ENCODE measurements at places on chromosomes 1 and 21.

- no peak for DNase-seq
Observed at GRCh38 chr1:20322825-20323612, 32.3 kb downstream of the VWA5B1 start.

GRCh38 chr21:33199100-33199464 lies 30.7 kb upstream of the IFNAR2 start:
- no peak for DNase-seq

DNA sequence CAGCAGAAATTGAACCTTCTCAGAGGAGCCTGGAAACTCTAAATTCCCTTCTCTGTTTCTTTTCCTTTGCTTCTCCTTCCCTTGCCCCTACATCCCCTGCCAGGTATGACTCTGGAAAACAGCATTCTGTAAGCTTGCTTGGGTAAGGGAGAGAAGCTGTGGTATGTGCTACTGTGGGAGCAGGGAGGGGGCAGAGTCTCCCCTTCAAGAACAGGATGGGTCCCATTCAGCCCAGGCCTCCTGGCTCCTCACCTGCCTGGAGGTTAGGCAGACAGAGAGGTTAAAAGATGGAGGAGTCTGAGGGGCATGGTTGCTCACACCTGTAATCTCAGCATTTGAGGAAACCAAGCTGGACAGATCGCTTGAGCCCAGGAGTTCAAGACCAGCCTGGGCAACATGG lies 40.6 kb upstream of the UBE2U start:
- DNase-seq: no peak

DNA sequence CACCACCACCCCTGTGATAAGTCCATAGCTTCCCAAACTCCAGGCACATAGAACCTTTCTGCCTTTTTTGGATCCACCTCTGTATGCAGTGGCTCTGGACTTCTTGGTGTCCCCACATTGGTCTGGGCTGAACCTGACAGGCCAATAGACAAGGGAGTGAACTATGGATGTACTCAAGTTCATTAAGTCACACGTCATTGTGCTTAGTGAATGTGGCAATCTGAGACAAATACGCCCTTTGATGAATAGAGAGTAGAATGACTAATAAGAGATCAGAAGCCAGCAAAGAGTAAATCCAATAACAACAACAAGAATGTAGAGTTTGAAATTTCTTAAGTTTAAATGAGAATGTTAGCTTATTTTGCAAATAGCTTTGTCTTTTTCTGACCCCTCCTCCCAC lies 114.8 kb downstream of the ST6GALNAC3 start:
- no peak for DNase-seq

DNA sequence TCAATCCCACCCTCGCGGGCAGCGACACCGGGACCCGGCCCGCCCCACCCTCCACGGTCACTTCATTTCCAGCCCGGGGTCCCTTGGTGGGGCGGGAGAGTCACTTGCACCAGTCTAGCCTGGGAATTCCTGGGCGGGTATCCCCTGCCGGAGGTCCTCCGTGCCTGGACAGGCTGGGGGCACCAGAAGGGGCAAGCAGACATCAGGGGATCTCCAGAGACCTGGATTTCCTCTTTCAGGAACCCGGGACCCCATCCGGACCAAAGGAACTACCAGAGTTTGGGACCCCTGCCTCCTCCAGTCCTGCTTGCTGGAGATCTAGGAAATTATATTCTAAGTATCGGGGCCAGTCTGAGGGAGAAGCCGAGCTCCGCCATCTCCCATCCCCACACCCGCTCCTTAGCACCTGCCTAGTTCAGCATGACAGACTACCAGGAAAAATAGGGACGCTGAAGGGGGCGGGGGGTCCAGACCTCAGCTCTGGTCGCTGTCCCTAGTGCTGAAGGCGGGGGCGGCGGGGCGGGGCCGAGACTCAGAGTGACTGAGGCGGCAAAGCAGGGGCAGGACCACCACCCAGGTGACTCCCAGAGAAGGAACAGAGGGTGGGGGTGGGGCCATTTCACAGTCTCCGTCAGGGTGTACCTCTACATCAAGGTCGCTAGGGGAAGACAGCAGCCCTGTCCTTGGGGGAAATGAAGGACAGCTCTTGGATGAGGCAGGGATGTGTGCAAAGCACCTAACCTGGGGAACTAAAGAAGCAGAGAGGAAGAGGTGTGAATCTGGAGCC lies 832 bp downstream of the HCN3 start:
- DNase-seq: peak; percentile 53

DNA sequence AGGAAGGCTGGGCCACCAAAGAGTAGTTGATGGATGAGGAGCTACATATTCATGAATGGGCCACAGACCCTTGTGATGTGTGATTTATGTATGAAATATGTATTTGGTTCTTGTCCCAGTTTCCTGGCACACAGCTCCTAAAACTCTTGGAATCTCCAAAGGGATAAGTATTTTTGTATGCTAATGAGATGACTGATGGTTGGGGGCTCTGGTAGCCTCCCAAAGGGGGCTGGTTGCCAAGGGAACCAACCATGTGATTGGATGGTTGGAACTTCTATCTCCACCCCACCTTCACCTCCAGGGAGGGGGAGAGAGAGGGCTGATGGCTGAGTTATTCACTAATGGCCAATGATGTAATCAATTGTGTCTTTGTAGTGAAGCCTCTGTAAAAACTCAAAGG lies 77.1 kb downstream of the ZNF281 start:
- no peak for DNase-seq
